ENCODE measurements at places on chromosomes 4 and X. TPM values are rescaled to one million over a fixed set of nuclear protein-coding genes. Genes with fewer than 3 reads are reported as not detected.

DNA sequence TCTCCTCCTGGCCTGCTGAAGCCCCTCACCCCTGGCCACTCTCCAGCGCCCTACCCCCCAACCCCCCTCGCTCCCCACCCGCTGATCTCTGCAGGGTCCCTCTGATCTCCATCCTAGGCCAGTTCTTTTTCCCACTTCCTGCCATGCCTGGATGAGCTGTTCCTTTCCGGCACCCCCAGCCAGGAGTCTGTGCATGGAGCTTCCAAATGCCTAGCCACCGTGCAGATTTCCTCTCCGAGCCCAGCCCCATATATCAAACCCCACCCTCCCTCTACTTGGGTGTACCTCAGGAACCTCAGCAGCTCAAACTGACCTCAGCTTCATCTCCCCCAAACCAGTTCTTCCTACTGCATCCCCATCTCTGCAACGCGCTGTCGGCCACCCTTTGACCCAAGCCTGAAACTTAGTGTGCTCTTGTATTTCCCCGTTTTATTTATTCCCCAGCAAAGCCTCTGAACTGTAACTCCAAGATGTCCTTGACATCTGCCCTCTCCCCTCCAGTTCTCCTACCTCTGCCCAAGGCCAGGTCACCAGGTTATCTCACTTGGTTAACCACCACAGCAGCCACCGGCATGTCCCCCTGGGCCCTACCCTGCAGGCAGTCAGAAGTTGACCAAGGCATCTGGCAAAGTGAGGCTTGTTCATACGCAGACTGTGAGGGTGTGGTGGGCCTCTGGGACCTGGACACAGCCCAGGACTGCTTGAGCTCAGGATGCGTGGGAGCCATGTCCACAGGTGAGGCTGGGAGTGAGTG, 194.9 kb upstream of the PSAPL1 start:
- no peaks in the 10 kb centered on the region for H3K36me3 ChIP-seq
- H3K4me1 ChIP-seq = no peaks in the 10 kb centered on the region
- no peaks in the 10 kb centered on the region for H3K27me3 ChIP-seq
- DNase-seq = no peak
- H3K27ac ChIP-seq = no peak overlapping the region

GRCh38 chr4:86565651-86566050, 28.5 kb upstream of the PTPN13 start:
- no peak overlapping the region for H3K4me3 ChIP-seq
- no peaks in the 10 kb centered on the region for H3K27me3 ChIP-seq
- no peak overlapping the region for H3K27ac ChIP-seq
- H3K4me1 ChIP-seq = no peaks in the 10 kb centered on the region
- no peak for DNase-seq

- H3K4me3 ChIP-seq = no peak overlapping the region
- no peaks in the 10 kb centered on the region for H3K36me3 ChIP-seq
- no peak overlapping the region for H3K27ac ChIP-seq
Observed at GRCh38 chrX:51024106-51024696, 113.7 kb downstream of the BMP15 start.

The TEX13B gene
- polyA plus RNA-seq = not detected

The ETNPPL gene
- polyA plus RNA-seq = not detected

Data from CD8-positive, alpha-beta memory T cell (primary cell).